ENCODE measurements at places on chromosomes 2 and 18.

GRCh38 chr2:72543497-72544216 lies 282.2 kb downstream of the EXOC6B start:
- no peak for DNase-seq

GRCh38 chr2:83827618-83828017 lies 631.5 kb downstream of the SUCLG1 start:
- peak; percentile 40 for DNase-seq

- no peak for DNase-seq
These were observed 5.0 kb downstream of the DLX1 start for GRCh38 chr2:172090044-172090961.

DNA sequence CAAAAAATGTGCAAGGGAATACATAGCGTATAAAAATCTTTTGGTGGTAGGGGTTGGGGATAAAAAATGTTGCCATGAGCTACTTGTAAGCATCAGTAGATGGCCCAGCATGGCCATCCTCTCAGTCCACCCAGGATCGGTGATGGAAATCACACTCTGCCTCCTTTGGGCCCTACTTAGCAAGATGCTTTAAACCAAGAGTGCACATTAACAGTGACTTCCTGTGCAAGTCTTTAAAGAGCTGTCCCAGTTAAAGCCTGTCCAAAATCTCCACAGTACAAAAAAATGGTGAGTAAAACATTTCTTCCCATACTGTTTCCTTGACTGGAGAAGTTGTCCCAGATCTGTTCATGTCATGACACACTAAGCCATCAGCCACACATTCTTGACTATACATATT lies 18.0 kb downstream of the ANKRD44 start:
- no peak for DNase-seq

GRCh38 chr2:205675861-205676516 lies 6.3 kb upstream of the NRP2 start:
- peak; percentile 73 for DNase-seq

- no peak for DNase-seq
These were observed 53.9 kb downstream of the BIN1 start for GRCh38 chr2:127052771-127053691.

GRCh38 chr2:15832030-15832709 lies 108.2 kb upstream of the MYCN start:
- no peak for DNase-seq

GRCh38 chr2:118889995-118890394 lies 42.5 kb upstream of the EN1 start:
- DNase-seq: no peak

DNA sequence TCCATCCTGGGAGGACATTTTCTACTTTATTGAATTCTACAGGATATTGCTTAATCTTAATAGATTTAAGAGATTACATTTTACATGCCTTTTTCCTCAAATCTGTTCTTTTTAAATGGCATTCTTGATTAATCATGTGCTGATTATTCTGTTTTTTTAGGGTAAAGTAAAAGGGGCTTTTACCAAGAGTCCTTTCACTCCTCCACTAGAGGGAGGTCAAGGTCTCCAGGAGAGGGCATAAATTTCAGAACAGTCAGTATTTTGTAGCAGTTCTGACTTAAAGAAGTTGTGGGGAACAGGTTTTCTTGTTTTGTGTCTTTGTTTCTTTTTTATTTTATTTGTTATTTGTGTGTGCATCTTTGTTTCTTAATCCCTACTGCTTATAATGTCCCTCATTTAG lies 25.4 kb downstream of the WDR75 start:
- DNase-seq: peak; percentile 29

- peak; percentile 5 for DNase-seq
These were observed 1494.7 kb upstream of the NXPH2 start for GRCh38 chr2:140274891-140275290.

DNA sequence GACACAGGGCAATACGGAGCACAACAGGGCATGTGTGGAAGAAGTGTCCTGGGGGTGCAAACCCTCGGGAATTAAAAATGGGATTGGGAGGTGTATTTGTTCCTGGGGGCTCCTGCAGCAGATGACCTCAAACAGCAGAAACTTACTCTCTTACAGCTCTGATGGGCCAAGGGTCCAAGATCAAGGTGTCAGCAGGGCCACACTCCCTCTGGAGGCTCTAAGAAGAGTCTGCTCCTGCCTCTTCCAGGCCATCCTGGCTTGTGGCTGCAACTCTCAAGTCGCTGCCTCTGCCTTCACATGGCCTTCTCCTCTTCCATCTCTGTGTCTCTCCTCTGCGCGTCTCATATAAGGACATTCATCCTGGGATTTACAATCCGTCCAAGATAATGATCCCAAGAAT lies 12.4 kb upstream of the SPATA3 start:
- no peak for DNase-seq

- no peak for DNase-seq
These were observed 218.8 kb downstream of the SCG2 start for GRCh38 chr2:223383315-223383714.

DNA sequence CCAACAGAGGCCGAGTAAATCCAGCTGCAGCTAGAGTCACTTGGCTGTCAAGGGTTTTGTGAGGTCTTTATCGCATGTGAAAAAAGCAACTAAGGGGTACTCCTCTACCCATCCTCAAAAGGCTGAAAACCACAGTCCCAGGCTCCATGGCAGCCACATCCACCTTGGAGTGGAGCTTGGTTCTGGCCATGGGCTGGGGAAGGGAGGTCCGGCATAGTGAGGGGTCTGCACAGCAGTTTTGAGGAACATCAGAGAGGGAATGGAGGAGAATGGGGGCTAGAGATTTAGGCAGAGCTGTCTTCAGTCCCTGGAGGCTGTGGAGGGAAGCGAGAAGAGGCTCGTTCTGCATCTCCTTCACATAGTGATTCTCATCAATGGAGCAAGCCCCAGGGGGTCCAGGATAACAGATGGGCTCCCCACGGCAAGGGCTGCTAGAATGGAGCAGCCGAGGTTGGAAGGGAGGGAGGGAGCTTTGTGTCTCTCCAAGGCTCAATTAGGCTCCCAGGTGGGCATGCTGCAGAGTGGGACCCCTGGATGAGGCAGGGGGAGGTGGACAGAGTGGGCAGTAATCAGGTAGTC lies 21.0 kb downstream of the MROH2A start:
- no peak for DNase-seq

DNA sequence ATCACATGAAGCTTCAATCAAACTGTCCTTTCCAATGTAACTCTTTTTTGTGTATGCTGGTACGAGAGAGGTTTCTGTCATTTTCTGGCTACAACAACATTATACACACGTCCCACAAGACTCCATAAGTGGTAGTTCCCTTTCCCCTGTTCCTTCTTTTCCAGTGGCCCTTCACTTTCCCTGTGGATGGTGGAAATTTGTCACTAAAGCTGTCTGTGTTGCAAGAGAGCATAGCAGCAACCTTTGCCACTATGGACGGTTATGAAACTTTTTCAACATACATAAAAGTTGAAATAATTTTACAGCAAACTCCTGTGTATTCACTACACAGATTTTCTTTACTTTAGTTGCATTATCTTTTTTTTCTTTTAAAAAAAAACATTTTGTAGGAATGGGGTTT lies 18.7 kb downstream of the DBI start:
- DNase-seq: no peak

DNA sequence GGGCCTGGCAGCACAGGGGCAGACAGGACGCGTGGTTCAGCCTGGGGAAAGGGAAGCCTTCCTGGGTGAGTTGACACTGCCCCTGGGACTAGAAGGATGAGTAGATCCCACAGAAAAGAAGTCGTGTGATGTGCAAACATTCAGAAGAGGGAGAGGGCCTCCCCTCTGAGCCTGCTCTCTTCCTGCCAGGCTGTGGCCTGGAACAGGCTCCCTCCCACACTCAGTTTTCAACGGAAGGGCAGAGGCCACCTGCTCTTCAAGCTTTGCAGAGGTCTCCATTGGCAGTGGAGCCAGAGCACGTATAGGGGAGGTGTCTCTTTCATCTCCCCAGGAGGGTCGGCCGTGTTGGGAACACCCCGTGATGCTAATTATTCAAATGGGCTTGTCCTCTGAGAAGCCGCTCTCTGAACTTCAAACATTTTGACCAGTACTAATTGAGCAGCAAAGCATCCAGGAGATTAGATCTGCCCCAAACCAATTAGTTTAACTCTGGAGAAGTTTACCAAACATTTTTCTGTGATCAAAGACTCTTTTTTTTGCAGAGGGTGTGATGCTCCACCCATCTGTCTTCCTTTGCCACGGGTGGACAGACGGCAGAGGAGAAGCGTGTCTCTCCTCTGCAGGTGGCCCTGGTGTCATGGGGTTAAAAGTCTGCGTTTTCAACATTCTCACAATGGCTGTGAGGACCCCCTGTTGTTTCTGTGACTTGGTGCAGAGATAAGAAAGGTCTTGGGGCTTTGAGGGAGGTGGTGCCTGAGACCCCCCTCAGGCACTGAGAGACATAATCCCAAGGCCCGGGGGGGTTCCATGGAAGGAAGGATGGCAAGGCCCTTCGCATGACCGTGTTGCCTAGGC lies 29.5 kb upstream of the ODC1 start:
- DNase-seq: no peak

DNA sequence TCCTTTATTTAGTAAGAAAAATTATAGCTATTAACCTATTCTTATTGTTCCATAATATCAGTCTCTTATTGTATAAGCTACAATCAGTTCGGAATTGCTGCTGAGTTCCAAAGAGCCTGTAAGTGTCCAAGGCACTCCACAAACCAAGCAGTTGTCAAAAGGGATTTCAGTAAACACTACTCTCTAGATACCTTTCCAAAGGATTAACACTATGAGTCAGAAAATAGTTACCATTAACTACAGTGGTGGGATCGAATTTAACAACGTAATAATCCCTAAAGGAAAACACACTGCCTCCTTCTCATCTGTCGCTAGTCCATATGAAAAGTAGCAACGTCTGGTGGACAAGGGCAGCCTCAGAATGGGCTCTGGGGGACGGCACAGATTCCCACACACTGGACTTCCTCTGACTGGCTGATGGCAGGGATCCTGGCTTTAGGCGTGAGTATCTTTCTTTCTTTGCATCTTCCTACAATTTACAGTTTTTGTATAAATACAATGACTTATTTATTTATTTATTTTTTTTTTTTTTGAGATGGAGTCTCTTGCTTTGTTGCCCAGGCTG lies 8.8 kb downstream of the TGFBRAP1 start:
- no peak for DNase-seq

GRCh38 chr2:20565623-20566236 lies 85.2 kb downstream of the HS1BP3 start:
- DNase-seq: no peak

DNA sequence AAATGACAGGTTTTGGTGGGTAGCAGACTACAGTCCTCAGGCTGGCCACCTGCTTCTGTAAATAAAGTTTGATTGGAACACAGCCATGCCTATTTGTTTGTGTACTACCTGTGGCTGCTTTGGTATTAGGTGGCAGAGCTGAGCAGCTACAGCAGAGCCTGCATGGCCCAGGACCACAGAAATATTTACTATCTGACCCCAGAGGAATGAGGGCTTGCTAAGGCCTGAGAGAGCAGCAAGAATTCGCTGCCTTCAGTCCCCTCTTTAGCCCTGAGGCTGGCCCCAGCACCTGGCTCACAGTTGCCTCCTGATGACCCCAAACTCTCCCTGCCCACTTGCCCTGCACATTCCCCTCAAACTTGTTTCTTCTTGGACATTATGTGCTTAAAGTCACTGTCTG lies 32.5 kb downstream of the POLR1A start:
- DNase-seq: no peak

DNA sequence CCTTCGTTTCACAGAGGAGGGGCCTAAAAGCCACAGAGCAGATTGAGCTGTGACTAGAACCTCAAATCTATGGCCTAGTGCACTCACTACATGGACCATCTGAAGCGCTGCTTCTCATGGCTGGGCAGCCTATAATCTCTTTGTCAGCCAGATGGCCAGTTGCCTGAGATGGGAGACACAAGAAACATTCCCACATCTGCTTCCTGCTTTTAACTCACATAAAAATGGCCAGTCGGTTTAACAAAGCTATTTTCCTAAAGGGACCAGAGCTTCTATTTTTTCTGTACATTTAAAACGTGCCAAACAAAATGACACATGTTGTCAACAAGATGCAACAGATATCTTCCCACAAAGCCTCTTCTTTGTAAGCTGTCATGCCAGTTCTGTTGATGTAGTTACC lies 173.8 kb downstream of the GFPT1 start:
- no peak for DNase-seq

- peak; percentile 47 for DNase-seq
These were observed 40.0 kb downstream of the MOGAT1 start for GRCh38 chr2:222711315-222711940.

DNA sequence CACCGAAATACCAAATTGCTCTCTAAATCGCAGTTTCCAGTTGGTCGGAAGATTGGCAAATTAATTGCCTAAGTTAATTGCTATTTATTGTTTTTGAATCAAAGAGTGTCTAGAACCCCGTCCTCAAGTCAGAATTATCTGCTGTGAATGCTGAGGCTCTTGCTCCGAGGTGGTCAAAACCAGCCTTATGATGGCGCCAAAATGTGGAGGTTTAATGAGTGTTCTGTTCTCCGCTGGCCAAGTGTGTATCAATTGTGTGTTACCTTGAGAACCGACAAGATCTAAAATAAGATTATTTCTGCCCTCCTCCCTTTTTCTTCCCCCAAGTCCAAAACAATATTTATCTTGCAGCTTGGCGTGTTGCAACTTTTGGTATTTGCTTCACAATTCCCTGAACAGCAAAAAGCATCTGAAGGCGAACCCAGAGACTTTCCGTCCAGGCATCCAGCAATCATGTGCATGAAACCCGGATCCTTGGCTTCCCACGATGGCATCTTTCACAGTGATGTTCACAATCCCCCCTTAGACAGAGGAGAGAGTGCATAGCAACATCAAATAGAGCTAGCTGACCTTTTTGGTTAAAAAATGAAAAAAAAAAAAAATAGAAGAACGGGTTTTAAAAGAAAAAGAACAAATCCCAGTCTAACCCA lies 323.0 kb downstream of the MYCN start:
- no peak for DNase-seq

DNA sequence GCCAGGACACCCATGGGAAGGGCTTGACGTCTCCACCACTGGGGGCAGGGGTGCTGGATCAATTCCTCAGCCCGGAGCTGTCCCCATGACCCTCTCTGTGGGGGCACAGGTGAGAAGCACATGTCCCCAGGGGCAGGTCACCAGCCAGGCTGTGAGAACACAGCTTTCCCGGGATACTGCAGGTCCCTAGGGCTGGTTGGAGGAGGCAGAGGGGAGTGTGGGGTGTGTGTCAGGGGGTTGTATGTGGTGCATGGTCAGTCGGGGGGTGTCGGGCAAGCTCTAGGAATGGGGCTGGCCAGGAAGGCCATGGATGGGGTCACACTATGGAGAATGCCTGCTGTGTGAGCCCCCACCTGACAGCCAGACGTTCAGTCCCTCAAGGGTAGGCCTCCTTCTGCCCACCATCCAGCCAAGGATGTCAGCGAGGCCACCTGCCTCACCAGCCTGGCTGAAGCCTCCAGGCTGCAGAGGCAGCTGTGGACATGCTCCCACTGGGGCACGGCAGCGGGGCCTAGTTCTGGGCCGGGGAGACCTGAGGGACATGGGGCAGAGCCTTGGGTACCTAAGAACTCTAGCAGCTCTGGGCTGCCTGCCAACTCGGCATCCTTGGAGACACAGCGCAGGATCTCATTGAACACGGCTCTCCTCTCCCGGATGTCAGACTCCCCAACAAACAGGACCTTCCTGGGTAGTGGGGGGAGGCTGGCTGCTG lies 10.3 kb downstream of the HS1BP3 start:
- no peak for DNase-seq

Measured in epithelial cell of esophagus (primary cell).